NCI-H446 (cell line): ENCODE measurements at places on chromosomes 1 and 21.

DNA sequence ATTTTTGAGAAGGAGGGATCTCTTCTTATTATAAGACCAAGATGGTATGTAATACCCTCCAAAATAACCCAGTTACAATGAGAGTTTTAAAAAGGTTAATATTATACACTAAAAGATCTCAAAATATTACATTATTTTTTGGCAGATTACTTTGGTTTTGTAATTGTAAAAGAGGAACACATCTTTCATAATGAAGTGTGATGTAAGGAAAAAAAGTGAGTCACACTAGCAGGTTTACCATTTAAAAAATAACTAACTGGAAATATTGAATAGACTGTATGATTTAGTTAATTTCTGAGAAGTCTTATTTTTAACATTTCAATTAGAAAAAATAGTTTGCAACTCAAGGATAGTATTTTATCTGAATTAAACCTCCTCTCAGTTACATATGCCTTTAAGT lies 1.1 kb downstream of the F5 start:
- DNase-seq: no peak

GRCh38 chr1:7669559-7670311 lies 101.4 kb upstream of the VAMP3 start:
- DNase-seq: no peak

GRCh38 chr1:94048413-94049164 lies 72.4 kb downstream of the ABCA4 start:
- no peak for DNase-seq

GRCh38 chr21:43701936-43702784 lies 16.8 kb upstream of the PDXK start:
- DNase-seq: no peak

- DNase-seq: no peak
Measured at GRCh38 chr1:218763538-218763937, 410.1 kb upstream of the LYPLAL1 start.

DNA sequence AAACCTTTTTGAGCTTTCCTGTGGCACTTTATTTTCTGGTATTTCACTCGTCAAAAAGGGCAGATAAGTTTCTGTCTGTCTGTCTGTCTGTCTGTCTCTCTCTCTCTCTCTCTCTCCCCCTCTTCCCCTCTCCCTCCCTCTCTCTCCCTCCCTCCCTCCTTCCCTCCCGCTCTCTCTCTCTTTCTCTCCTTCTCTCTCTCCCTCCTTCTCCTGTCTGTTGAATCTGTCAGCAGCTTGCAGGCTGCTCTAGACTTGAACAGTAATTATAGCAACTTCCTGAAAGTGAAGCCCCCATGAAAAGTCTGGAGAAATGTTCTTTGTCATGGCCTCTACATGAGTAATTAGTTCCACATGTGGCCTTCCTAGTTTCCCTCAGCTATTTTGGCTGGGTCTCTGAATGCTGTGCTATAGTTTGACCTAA lies 275.2 kb upstream of the C1orf105 start:
- DNase-seq: no peak

- DNase-seq: peak; percentile 49
Measured at GRCh38 chr1:10960411-10961299, 51.8 kb upstream of the TARDBP start.

DNA sequence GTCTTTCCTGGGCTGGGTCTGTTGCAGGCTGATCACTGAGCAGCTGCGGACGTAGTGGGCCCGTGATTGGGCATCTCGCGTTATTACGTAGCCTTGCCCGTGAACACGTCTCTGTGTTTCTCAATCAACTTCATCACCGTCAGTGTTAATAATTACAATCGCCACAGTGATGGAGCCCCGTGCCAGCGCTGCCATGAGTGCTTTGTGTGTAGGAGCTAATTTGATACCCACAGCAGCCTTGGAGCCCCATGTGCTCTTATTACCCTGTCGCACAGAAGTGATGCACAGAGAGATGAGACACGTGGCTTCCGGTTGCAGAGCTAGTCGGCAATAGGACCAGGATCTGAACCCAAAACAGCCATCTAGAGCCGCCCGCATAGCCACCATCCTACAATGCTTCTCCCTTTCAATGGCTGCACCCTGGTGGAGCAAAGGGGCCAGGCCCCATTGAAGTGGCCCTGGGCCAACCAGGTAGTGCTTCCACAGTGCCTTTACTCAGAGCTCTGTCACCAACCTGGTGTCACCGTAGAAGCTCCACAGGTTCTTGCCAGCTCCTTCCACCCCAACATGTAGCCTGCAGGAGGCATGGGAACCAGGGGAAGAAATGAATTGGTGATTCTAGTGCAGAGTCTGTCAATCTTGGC lies 398.5 kb upstream of the VAMP3 start:
- DNase-seq: no peak

DNA sequence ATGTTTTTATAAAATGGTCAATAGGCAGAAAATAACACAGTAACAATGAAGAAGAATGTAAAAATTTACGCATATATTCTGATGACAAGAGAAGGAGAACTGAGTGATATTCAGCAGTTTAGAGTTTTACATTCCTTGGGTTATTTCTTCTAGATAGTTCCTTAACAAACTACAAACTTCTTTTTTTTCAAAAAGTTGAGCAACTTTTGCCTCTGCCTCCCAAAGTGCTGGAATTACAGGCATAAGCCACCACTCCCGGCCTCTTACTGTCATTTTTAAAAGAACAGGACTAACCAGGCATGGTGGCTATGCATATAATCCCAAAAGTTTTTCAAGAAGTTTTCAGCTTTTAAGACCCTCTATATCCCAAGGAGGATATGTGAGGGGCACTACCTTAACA lies 32.9 kb downstream of the ARNT start:
- DNase-seq: no peak

- DNase-seq: no peak
Measured at GRCh38 chr1:171655746-171656116, 3.2 kb upstream of the MYOC start.

- no peak for DNase-seq
Measured at GRCh38 chr21:45481566-45481965, 60.7 kb downstream of the SLC19A1 start.

DNA sequence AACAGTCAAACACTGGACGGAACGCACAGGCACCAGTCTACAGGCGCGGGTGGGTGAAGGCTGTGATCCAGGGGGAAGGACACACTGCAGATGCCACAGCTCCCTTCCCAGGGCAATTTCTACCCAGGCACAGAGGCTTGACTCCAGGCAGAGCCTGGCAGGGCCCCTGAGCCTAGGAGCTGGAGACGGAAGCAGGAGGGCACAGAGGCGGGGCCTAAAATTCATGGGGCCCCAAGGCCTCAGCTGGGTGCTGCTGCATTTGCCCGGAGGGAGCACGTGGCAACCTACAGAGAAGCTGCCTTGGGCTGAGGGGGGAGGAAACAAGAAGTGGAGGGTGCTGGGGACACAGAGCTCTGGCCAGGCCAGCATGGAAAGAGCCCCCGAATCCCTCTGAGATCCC lies 41.2 kb downstream of the UBE2G2 start:
- DNase-seq: no peak

GRCh38 chr1:54867717-54868057 lies 19.3 kb downstream of the DHCR24 start:
- DNase-seq: no peak

- DNase-seq: no peak
Measured at GRCh38 chr21:25929856-25930520, 195.2 kb downstream of the GABPA start.

DNA sequence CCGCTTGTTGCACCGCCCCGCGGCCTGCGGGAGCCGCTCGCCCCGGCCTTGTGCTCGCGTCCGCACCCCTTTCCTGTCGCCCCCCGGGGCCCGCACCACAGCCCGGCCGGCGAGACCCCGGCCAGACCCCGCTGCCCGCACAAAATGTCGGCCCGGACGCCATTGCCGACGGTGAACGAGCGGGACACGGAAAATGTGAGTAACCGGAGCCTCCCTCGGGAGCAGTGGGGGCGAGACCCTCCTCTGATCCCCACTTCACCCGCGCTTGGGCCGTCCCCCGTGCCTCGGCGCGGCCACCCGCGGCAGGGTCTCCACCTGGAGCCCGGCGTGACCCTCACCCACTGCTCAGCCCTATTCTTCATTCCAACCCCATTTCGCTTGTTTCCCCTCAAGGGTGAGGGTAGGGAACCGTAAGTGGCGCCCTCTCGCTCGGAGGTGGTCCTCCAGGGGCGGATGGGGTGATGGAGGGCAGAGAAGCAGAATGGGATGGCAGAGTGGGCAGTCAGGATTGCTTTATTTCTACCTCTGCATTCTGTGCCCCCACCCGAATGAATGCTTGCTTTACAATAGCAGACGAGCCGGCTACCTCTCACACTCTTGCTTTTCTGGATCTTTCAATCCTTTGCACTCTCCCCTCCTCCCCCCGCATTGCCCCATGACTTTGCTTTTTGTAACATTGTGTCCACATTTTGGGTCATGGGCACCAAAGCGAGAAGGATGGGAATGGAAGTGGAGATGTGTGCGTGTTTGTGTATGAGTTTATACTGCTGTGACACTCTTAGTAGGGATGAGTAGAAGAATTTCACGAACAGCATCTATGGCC lies 954 bp downstream of the MARK1 start:
- no peak for DNase-seq

- peak; percentile 26 for DNase-seq
Measured at GRCh38 chr21:45074048-45074817, at the start of gene ADARB1. Gene ADARB1 (plus strand): TSS chr21:45074580. CDS start chr21:45171657, 97,077 bp downstream.

DNA sequence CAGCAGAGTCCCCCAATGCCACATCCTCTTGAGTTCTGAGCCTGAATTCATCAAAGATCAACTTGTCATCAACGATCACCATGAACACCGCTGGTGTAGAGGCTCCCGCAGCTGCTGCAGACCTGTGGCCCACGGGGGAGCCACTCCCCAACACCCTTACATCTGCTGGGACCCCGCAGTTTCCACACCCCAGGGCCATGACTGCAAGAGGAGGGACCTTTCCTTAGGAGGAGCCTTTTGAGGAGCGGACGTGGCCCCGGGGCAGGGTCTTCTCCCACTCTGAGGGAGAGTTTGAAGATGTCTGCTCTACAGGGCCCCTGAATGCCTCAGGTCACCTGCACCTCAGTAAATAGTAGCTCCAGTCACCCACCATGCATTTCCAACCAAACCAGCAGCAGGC lies 2.7 kb downstream of the PRDM15 start:
- no peak for DNase-seq

DNA sequence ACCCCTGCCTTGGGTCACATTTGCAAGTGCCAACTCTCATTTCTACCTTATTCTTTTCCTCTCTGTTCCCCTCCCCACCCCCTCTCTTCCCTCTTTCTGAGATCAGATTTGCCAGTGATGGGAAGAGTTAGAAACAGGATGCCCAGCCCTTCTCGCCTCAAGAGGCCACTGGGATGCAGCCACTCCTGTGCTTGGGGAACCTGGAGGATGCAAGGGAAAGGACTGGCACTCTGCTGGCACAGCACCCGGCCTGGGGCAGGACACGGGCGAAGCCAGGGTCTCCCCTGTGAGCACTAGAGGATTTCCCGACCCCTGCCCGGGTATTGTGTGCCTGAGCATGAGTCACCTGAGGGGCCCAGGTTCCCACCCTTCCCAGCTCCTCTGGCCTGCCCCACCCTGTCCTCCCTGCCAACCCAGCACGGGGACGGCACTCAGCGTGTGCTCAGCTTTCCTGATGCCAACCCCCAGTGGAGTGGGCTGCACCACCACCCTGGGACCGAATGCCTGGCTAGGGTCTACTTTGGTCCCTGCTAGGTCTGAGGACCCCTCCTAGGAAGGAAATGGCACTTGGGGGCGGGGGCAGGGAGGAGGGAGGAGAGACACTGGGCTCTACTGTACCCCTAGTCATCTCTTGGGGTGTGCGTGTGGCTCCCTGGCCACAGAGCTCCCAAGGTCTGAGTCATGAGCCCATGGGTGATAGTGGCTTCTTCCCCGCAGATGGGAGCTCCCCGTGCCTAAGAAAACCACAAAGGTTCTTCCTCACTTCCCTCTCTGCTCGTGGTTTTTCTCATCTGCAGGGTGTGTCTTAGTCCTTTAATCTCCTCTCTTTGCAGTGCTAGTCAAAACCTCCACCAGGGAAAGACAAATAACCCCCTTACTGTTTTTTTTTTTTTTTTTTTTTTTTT lies 12.4 kb downstream of the LMNA start:
- DNase-seq: no peak

- DNase-seq: no peak
Measured at GRCh38 chr1:17550729-17551584, 11.5 kb downstream of the ARHGEF10L start.

DNA sequence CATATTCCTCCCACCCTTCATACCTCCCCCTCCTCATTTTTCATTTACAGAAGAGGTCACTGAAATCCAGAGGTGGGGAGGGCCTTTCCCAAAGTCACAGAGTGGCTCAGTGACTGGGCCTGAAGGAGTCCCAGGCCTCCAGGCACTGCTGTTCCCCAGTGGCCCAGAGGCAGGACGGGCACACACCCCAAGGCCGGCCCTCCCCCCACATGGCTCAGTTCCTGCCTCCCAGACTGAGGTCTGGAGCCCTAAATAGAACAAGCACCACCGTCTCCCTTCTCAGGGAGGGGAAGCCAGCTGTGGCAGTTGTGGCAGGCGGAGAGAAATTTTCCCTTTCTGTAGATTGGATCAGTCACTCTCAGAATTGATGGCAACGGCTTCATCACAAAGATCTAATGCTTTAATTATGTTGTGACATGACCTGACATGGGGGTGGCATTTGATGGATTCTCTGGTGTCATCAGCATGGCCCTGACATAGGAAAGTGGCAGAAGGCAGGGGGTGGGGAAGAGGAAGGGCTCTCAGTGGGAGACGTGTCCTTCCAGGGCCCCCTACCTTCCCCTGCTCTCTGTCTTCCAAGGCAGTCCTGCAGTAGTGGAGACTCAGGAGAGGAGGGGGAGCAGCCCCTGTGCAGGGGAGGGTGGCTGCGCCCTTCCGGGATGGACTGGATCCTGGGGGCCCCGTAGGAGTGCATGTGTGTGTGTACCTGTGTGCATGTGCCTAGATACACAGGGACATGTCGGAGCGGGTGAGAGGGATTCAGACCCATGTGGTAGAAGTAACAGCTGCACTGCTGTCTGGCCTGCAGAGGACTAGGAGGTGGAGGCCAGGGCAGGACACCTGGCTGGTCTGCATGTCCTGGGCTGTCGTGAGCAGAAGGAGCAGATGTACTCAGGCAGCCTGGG lies 41.2 kb upstream of the FOXO6 start:
- DNase-seq: no peak

DNA sequence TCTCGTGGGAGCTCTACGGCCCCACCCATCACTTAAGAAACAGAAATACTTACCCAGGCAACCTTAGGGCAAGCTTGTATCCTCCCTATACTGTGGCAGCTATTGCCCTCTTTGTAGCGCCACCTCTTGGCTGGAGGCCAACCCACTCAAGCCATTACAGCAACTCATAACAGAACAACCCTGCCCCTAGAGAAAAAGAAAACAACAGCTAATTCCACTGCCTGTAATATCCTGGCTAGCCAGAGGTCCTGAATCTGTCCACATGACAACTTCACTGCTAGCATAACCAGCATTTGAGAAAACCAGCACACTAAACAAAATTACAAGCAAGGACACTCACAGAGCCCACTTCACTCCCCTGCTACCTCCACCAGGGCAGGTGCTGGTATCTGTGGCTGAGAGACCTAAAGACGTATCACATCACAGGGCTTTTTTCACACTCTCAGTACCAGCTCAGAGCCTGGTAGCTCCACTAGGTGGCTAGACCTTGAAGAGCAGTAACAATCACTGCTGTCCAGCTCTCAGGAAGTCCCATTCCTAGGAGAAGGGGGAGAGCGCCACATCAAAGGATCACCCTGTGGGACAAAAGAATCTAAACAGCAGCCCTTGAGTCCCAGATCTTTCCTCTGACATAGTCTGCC lies 14.5 kb upstream of the MX1 start:
- DNase-seq: no peak
